ENCODE measurements at places on chromosomes 3 and 15. TPM values are rescaled to one million over a fixed set of nuclear protein-coding genes. Genes with fewer than 3 reads are reported as not detected.
A peak's percentile ranks its signal among the peaks of the same experiment; 100 is the strongest.

The PLA2G4E gene
- total RNA-seq: not detected

The RARB gene
- 0.29 TPM for total RNA-seq

The OR5H2 gene
- not detected for total RNA-seq

The LRRC15 gene
- 1.3 TPM for total RNA-seq

The TRNT1 gene
- 16.0 TPM for total RNA-seq

The CCR8 gene
- not detected for total RNA-seq

- DNase-seq: no peak
These were observed 62.1 kb downstream of the RASGRF1 start for GRCh38 chr15:79028411-79028964.

- DNase-seq: peak; percentile 69
These were observed 20.7 kb downstream of the SHF start for GRCh38 chr15:45166834-45167630.

GRCh38 chr3:114985776-114986175 is 161.3 kb downstream of the ZBTB20 start:
- DNase-seq: no peak

GRCh38 chr3:30668051-30668609 is 61.7 kb downstream of the TGFBR2 start:
- no peak for DNase-seq

GRCh38 chr15:92492551-92493115 is 99.0 kb downstream of the ST8SIA2 start:
- no peak for DNase-seq

Measured in astrocyte (in vitro differentiated cells and primary cell).